ENCODE measurements at places on chromosomes 12 and 14.

- DNase-seq: no peak
Observed at GRCh38 chr14:75315144-75315543, 36.5 kb downstream of the FOS start.

- no peak for DNase-seq
Observed at GRCh38 chr12:44703182-44703910, 172.8 kb downstream of the NELL2 start.

- no peak for DNase-seq
Observed at GRCh38 chr14:101074196-101075024, 170.9 kb upstream of the RTL1 start.

DNA sequence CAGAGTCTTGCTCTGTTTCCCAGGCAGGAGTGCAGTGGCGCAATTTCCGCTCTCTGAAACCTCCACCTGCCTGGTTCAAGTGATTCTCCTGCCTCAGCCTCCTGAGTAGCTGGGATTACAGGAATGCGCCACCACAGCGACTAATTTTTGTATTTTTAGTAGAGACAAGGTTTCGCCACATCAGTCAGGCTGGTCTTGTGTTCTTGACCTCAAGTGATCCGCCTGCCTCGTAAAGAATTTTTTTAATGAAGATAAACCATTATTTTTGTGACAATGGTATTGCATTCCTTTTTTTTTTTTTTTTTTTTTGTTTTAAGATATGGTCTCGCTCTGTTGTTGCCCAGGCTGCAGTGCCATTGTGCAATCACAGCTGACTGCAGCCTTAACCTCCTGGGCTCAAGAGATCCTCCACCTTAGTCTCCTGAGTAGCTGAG, 25.8 kb downstream of the ACVR1B start:
- no peak for DNase-seq

GRCh38 chr14:83847102-83847501, 1682.8 kb upstream of the FLRT2 start:
- DNase-seq: no peak

GRCh38 chr14:34157651-34158050, 206.8 kb upstream of the EGLN3 start:
- no peak for DNase-seq

- DNase-seq: no peak
Observed at GRCh38 chr12:130204541-130204953, 42.3 kb downstream of the FZD10 start.

DNA sequence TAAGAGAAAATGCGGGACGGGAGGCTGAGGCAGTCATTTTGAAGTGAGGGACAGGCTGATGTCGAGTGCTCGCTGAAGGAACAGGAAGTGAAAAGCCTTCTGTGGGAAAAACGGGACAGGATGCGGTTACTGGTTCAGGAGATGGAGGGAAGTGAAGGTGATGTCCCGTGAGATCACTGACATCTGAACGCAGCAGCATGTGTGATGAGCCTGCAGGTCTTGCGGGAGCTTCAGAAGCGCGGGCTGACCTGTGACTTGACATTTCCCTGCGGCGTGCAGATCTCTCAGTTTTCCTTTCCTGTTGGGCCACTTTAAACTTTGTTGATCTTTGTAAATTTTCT, 77.8 kb downstream of the DDX51 start:
- peak; percentile 27 for DNase-seq

DNA sequence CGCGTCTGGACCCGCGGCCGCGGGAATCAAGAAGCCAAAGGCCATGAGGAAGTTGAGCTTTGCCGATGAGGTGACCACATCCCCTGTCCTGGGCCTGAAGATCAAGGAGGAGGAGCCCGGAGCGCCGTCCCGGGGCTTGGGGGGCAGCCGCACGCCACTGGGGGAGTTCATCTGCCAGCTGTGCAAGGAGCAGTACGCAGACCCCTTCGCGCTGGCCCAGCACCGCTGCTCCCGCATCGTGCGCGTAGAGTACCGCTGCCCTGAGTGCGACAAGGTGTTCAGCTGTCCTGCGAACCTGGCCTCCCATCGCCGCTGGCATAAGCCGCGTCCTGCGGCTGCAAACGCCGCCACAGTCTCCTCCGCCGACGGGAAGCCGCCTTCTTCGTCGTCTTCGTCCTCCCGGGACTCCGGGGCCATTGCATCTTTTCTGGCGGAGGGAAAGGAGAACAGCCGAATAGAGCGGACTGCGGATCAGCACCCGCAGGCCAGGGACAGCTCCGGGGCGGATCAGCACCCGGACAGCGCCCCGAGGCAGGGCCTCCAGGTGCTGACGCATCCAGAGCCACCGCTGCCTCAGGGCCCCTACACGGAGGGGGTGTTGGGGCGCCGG, 1.0 kb downstream of the INSM2 start:
- DNase-seq: peak; percentile 59

- no peak for DNase-seq
Observed at GRCh38 chr12:109703684-109704083, 9.9 kb upstream of the FAM222A start.

DNA sequence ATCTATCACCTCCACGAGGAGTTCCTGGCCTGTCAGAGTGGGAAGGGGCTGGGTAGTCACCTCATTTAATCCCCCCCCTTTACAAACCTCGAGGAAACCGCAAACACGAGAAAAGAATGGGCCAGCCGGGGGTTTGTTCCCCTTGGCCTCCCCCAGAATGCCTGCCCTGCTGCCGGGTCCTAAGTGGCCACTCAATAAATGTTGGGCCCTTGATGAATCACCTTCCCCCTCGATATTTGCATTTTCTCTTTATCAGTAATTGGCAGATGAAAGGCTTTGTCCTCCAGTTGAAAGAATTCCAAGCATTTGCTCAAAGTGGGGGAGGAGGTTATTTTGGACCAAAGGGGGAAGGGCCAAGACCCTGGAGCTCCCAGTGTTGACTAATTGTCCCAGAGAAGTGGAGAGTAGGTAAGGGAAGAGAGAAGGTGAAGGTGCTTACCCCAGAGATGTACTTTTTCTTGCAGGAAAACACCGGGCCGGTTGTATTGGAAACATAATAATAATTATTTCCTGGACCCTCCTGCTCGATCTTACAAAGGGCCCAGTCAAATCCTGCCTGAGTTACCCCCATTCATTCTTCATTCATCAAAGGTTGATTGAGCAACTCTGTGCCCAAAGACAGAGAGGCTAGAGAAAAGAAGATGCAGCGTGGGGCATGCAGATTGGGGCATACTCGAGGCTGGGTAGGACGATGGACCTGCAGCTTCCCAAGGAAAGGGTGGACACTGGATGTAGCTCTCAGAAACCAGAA, 1.9 kb upstream of the KDM2B start:
- no peak for DNase-seq

DNA sequence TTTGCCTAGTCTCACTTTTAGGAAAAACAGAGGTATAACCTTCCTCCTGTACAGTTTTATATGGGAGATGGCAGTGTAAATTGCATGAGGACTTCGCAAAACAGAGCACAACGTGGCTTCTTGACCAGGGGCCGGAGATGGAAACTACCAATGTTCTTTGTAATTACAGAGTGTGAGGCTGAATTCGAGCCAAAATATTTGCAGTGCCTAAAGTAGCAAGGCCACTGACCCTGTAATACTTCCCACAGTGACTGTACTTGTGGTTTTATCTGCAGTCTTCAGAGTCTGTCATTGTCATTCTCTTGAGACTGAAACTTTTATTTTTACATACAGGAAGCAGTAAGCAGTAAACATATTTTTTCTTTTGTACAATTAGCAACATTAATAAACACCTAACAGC, 98.9 kb downstream of the RERG start:
- no peak for DNase-seq

DNA sequence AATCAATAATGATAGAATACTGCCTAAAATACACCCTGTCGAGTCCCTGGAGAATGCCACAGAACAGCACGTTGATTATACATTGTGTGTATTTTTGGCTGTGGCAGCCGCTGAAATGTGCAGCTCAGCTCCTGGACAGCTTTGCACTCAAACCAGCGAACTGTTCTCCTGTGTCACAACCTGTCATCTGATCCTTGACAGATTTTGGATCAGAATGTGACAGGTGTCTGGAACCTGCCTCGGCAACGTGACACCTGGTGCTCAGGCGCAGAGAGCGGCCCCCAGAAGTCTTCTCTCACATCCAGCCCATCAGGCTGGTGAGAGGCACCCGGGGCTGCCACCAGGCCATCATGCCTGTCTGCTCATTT, 19.3 kb downstream of the MVK start:
- DNase-seq: no peak

DNA sequence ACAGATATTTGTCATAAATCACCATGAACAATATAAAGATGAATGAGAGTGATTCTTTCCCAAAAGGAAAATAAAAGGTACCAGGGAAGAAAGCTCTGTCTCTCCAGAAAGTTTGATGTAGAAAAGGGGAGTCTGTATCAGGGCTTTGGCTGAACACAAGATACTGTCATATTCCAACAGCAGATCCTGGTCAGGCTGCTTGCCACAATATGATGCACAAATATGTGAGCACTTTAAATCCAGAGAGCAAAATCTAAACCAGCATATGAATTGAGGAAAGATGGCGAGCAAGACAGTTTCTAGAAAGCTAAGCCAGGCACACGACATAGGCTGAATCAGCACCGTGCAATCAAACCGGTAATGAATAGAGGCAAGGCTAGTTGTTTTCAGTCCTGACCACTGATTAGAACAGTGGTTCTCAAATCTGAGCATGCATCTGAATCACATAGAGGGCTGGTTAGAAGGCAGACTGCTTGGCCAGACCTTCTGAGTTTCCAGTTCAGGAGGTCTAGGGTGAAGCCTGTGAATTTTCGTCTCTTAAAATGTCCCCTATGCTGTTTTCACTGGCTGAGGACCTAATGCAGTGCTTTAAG, 60.7 kb downstream of the PLCZ1 start:
- DNase-seq: no peak

DNA sequence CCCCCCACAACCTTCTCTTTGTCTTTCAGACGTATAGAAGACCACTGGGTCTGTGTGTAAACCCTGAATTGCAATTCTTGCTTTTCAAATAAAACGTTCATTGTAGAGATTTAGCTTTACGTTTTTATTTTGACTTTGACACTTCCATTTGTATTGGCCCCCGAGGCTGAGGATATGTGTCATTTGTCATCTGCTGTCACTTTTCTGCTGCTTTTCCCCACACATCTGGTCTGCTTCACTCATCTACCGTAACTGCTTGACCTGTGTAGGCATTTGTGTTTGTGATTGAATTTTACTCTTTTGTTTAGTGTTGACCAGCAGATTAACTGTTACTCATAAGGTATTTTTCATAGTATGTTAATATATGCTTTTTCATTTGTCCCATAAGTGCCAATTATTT, 157.2 kb upstream of the SYT10 start:
- DNase-seq: no peak

DNA sequence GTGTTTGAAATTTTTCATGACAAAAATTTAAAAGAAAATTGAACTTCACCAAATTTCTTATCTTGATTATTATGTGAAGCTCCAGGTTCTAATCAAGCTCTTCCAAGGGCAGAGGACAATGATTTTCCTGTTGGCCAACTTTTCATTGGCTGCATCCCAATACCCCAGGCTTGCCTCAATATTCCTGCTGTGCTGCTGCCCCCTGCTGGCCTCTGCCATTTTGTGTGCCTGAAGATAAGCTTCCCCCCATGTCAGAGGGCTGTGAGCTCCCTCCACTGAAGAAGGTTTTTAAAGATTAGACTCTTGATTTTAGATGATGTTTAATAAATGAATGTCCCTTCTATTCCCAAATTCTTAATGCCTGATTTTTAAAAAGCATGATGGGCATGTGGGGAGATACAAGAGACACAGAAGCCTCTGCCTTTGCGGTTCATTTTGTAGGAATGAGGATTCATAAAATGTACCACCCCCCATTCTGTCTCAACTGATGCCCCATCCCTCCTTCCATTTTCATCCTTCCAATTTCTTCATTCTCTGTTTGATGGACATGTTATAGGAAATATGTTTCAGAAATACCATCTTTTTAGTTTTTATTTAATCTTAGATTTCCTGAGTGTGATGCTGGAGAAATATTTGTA, 76.7 kb upstream of the RGS6 start:
- DNase-seq: peak; percentile 47

DNA sequence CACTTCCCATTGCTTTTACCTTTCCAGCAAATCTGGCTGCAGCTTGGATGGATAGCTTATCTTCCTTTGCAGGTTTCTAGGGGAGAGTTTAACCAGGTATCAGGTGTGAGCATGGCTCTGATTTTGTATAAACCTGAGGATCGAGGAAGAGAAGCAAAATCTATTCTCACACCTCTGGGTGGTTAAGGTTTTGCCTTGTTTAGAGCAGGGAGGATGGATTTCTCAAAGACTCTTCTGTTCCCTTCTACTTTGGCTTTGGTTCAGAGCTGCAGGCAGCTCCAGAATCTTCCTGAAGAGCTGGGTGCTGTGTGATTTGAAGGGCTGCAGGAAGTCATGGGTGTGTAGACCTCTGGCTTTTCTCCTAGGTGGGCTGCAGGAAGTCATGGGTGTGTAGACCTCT, 1.7 kb downstream of the JDP2 start:
- no peak for DNase-seq

GRCh38 chr14:54549862-54550261, 17.1 kb upstream of the SAMD4A start:
- DNase-seq: no peak

DNA sequence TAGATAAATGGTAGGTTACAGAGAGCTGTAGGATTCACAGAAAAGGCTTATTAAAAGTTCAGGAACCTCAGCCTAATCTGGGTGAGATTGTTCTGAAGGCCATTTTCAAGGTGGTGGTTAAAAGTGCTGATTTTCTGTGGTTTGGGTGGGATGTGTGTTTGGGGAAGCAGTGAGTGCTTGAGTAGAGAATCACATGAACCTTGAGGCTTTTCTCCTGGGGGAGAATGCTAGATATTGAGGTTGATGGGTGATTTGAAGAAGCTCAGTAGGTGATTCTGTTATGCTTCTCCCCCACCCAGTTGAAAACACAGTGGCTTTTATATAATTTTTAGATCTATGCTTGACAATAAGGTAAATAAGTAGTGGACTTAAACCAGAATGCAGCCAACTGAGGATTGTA, 420.9 kb downstream of the PCNX1 start:
- DNase-seq: no peak

- peak; percentile 84 for DNase-seq
Observed at GRCh38 chr12:57899010-57899662, 42.2 kb upstream of the ATP23 start.

- no peak for DNase-seq
Observed at GRCh38 chr14:36344211-36344610, 23.8 kb upstream of the MBIP start.

- no peak for DNase-seq
Observed at GRCh38 chr12:94157181-94157580, 8.8 kb downstream of the PLXNC1 start.

GRCh38 chr12:130880411-130880885, 8.6 kb downstream of the RAN start:
- DNase-seq: no peak

Data from stimulated activated CD4-positive, alpha-beta T cell treated with anti-CD3 and anti-CD28 coated beads, Interleukin-4, amount 100 ng/mL, for 24 hours (primary cell).